ENCODE measurements at places on chromosomes 12 and 14.

DNA sequence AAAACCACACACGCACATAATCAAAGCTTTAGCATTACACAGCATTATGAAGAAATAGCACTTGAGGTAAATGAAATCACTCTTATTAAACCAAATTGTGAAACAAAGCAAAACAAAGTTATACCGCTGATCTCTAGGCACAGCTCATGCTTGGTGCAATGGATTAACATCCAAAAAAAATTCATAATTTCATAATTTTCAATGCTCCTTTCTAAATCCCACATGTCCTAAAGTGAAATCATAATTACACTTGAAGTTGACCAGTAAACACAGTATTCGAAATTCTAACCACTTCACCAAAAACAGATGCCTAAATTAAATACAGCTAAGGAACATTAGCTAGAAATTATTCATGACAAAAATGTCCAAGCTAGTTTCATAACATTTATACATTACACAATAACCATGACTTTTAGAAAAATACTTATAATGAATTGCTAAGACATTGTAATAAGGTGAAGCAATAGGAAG is 1.5 kb downstream of the MLH3 start:
- no peak for DNase-seq

DNA sequence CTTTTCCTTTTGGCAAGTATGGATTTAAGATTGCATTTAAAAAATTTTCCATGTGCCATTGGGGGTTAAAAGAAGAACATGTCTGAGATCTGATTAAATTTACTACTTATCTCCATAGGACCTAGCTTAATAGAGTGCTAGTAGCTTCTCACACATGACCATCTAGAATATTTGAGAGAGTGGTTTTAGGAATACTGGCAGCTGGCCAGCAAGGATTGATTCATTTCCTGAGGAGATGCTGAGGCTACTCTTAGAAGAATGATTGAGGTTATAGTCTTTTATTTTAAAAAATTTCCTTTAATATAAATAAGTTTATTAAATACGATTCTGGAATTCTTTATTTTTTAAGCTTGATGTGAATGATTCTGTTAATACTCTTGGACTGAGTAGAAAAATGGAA is 56.2 kb downstream of the MIPOL1 start:
- no peak for DNase-seq

DNA sequence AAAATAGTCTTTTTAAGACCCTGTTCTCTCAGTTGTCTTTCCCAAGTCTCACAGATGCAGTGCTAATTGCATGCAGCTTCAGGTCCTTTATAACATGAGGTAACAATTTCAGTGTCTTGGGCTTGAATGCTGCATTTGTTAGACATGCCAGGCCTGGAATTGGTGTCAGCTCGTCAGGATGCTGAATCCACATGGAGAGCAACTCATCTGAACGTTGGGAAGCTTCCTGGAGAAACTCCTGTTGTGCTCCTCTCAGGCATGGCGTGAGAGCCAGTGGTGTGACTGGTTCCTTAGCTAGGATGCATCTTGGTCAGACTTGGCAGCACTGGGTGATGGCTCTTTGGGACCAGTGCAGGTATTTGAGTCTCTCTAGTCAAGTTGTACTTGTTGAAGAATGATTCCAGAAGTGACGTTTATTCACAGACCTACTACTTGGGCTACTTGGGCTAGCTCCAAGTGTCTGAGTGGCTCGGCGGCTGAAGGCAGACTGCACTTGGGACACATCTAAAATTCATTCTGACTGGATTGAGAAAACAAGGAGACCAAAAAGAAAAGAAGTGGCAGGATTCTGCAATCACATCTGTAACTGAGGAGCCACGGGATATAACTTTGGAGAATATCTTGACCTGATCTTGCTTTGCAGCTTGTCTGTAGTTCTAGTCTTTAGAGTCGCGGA is 134.8 kb upstream of the ARHGAP5 start:
- DNase-seq = no peak

DNA sequence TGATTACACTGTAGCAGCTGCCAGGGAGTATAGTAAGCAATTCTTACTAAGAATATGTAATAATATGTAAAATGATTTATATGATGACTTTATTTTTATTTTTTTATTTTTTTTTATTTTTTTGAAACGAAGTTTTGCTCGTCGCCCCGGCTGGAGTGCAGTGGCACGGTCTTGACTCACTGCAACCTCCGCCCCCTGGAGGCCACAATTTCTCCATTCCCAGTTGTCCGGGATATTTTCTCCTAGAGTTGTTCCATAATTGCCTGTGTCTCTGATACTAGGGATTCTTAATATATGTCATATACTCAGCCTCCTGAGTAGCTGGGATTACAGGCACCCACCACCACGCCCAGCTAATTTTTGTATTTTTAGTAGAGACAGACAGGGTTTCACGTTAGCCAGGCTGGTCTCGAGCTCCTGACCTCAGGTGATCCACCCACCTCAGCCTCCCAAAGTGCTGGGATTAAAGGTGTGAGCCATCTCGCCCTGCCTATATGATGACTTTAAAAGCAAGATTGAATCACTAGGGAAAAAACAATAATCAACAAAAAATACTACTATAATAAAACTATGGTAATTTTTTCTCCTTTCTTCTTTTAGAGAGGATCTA is 12.2 kb upstream of the ITPR2 start:
- peak; percentile 31 for DNase-seq

DNA sequence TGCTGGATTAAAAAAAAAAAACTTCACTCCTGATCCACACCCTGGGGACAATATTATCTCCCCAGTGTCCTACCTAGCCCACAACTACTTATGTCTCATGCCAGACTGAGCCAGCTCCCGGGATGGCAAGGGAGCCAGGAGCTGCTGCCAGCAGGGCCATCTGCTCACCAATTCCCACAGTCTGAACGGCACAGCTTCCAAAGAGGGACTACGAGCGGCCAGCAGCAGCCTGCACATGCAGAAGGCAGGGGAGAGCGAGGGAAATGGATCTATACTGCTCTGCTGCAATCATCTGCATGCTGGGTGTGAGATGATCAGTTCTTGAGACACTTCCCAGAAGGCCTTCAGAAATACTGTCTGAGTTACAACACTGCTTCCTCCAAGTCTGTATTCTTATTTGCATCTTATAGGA is 11.1 kb downstream of the SSH1 start:
- no peak for DNase-seq

- no peak for DNase-seq
Observed at GRCh38 chr12:32894566-32894965, 2.0 kb downstream of the PKP2 start.

GRCh38 chr12:111995782-111996480 is 17.0 kb downstream of the TMEM116 start:
- DNase-seq = no peak

DNA sequence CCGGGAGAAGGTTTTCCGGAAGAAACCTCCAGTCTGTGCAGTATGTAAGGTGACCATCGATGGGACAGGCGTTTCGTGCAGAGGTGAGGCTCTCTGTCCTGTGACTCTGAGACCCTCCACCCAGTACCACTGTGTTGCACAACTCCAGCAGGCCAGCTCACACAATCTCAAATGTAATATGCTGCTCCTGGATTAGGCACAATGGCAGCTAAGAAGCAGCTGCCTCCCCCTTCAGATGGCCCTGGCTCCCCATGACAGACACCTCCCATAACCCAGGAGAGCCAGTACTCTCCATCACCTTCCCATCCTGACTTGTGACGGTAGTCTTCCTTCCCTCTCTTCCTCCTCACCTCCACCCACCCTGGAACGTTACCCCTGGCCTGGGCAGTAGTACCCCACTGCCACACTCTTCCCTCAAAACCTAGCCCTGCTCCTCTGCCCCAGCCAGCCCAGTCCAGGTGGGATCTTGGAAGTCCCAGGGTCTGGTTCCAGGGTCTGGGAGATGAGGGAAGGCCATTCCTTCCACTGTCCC is 2.1 kb downstream of the TNS2 start:
- DNase-seq = no peak

- no peak for DNase-seq
Observed at GRCh38 chr14:77356899-77357298, 20.0 kb downstream of the TMED8 start.

DNA sequence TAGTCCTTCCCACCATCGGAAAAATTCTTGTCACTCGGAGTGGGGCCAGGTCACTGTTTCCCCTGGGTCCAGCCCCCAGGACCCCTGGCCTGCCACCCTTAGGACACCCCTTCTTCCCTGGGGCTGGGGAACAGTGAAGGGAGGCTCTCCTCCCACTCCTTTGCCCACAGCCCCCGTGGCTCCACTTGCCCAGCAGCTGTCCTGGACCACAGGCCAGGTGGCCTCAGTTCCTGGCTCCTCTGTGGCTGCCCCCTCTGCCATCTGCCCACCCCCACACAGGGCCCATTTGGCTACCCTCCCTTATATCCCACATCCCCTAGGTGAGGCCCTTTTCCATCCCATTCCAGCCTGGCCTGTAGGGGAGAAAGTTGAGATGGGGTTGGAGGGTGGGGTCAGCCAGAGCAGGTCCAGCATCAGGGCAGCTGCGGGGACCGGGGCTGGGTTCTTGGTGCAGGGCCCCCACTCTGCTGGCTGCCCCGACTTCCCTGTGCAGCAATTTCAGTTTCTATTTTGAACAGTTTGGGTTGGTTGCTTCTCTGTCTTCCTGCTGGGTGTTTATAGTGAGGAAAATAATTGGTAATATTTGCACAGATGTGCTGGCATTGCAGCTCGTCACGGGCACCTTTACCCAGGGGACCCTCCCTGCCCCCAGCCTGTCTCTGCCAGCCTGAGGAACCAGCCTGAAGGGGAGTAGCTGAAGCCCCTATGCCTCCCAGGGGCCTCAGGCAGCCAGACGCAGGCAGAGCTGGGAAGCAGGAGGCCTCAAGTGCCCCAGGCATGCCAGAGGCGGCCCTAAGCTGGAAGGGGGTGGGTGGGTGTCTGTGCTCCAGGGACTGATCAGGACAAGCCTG is 23.4 kb downstream of the SYNDIG1L start:
- DNase-seq = no peak

DNA sequence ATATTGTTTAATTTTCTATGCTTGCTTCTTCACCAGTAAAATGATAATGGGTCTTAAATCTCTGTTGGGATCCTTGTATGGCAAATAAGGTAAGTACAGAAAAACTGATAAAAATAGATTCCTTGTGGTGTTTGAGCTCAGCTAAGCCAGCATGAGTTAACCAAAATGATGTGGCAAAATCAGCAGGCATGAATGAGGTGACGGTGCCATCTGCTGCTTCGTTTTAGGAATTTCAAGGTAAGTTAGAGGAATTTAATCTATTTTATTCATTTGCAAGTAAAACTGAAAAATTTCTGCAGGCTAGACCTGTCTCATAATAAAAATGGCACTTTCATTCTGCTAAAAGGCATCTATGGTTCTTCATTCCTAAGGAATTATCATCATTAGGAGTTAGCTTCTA is 10.0 kb upstream of the CLEC7A start:
- peak; percentile 69 for DNase-seq

- DNase-seq = no peak
Observed at GRCh38 chr12:91718326-91718725, 427.3 kb downstream of the BTG1 start.

GRCh38 chr14:34628681-34629135 is 1.2 kb downstream of the SNX6 start:
- peak; percentile 63 for DNase-seq

DNA sequence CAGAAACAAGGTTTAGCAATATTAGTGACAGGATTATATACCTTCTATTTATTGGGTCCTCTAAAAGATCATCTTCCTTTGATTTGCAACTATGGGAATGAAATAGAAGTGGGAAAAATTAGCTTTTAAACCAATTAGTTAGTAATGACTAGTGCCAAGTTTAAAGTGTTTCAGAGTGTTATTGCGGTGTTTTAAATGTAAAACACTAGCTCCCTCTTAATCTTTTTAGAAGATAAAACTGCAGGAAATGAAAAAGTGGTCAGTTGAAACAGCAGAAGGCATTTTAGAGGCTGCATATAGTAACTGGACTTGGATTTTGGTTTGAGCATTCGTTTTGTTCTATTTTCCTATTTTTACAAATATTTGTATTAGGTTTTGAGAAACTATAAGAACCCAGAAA is 286.2 kb downstream of the RAD51B start:
- no peak for DNase-seq

DNA sequence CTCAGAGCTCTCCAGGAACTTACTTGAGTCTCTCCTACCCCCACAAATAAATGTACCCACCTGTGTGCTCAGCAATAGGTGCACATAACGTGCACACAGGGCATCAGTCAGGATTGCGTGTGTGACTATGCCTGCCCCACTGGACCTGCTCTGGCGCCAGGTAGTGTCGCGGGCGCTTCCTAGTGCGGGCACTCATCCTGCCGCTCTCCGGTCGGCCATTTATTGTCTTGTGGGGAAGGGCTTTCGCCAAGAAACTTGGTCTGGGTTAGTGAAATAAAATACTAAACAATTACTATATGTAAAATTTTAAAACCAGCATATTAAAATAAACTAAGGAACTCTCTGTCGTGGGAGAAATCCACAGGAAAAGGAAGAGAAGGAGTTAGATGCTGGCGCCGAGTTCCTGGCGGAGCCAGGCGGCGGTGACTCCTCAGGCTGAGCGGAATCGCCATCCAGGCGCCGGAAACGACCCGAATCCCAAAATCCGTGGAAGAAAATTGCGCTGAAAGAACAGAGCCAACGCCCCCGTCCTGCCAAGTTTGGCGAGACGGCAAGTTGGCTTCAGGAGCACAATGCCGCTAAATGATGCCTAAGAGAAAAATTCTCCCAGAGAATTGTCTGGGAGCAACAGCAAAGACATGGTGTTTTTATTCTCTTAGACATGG is 7.9 kb upstream of the HOXC13 start:
- no peak for DNase-seq

- DNase-seq = peak; percentile 34
Observed at GRCh38 chr14:55294603-55295002, 23.4 kb downstream of the FBXO34 start.

GRCh38 chr12:54019091-54019811 is 9.0 kb upstream of the HOXC6 start:
- DNase-seq = no peak

DNA sequence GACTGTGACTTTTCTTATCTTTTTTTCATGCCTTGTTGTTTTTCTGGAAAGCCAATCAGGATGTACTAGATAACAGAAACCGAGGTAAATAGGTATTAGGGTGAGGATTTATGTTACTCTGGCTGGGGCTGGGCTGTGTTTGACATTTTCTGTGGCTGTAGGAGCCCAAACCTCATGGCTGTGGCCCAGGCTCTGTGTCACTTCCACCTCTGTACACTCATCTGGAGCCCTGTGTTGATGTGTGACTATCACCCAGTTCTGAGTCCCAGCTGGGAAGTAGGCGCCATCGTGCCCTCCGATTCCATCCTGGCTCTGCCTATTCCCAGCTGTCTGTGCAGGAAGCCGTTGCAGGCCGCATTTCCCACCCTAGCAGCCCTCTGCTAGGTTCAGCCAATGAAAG is 1.6 kb upstream of the HHIPL1 start:
- no peak for DNase-seq

DNA sequence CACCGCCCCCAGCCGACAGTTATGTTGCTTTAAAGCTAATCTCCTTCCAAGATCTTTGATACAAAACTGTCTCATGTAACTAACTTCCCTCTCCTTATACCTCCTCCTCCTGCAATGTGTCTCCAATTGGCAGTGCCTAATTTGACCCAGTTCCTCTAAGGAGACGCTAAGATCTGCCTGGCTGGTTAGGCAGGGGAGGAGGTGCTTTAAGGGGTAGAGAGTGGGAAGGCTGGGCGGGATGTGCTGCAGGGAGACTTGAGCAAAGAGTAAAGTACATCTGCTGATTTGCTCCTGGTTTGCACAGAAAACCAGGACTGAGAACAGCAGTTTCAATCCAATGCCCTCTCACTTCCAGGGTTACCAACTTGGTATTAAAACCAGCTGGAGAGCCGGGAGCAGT is 7.4 kb upstream of the IKZF4 start:
- no peak for DNase-seq

GRCh38 chr12:94706250-94706661 is 55.9 kb upstream of the TMCC3 start:
- DNase-seq = no peak

Measured in CD8-positive, alpha-beta T cell (primary cell).